D721Med (cell line): ENCODE measurements at places on chromosomes 7 and 10.

GRCh38 chr7:73353243-73353642 lies 25.3 kb downstream of the FKBP6 start:
- DNase-seq = no peak

DNA sequence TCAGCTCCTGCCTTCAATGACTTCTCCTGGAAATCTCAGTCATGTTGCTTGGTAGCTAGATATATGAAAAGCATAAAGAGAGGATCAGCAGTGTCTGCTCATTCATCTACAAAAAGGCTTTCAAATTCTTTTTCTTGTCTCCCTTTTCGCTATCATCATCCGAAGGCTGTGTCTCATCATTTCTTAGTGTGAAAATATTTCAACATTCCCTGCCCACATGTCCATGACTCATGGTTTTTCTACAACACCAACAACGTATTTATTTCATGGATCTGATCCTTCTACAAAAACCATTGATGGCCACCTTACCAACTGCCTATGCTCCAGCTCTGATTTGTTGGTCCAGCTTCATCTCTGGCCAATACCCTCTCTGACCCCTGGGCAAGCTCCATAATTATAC lies 472.5 kb upstream of the GHITM start:
- DNase-seq = no peak

GRCh38 chr7:5203183-5203537 lies 13.1 kb downstream of the WIPI2 start:
- no peak for DNase-seq

DNA sequence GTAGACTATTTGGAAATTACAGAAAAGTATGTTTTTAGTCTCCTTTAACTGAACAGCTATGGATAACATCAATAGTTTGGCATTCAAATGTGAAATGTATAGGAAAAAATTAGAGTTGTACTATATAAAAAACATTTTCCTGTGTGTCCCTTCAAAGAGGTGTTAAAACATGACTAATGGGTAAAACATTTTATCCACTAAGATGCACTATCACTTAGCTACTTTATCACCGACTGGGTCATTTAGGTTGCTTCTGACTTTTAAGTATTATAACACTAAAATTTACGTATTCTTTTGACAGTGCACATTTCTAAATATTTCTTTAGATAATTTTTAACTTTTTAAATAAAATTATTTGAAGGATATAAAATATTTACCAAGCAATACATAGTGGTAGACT lies 77.6 kb downstream of the UBE2H start:
- DNase-seq = no peak

GRCh38 chr10:87865241-87865881 lies 1.9 kb downstream of the PTEN start:
- DNase-seq = no peak

DNA sequence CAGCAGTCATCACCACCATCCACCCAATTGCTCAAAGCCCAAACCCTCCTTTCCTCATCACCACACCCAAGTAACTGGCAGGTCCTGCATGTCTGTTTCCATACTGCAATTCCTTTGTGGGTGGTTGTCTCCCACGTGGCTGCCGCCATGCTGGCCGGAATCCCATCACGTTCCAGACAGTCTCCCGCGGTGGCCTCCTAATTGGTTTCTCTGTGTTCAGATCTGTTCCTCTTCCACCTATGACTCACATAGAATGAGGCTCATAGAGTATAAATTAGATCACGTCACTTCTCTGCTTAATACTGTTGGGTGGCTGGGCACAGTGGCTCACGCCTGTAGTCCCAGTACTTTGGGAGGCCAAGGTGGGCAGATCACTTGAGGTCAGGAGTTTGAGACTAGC lies 813.0 kb downstream of the TYW1 start:
- DNase-seq = no peak

DNA sequence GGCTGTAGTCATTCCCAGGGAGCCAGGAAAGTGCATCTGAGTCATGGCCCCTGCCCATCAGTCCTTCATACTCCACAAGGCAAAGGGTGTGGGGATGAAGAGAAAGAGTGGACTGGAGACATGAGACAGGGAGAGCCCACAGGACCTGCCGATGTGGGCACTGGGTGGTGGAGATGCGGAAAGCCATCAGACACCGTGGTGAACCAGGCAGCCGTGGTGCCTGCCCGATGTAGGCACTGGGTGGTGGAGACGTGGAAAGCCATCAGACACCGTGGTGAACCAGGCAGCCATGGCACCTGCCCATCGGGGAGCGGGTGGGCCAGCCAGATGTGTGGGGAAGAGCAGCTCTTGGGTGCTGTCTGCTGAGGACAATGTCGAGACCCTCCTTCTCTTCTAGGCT lies 58.6 kb downstream of the AFAP1L2 start:
- DNase-seq = no peak
